Right renal pelvis (tissue), 4 donors: ENCODE measurements at places on chromosomes 13 and 19.

GRCh38 chr19:3276341-3276799 is 51.9 kb downstream of the CELF5 start:
- no peak for DNase-seq

DNA sequence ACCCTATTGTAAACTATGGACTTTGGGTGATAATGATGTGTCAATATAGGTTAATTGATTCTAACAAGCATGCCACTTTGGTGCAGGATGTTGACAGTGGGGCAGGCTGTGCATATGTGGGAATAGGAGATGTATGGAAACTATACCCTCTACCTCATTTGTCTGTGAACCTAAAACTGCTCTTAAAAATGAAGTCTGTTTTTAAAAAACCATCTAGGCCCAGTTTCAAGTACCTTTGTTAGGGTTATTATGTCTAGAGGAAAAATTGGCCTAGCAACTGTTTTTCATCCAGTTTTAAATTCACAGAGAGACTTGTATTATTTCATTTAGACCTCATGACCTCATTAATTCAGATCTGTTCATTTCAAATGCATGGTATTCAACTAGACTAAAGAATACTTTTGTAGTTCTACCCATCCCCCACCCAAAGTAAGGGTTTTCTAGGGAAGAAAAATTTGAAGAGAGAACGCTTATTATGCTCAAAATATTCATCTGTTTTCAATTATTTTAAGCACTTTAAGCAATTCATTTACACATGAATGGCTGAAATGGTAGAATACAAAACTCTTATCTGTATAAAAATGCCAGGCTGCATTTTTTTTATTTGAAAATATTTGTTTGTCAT is 1781.9 kb upstream of the MIR17HG start:
- no peak for DNase-seq

DNA sequence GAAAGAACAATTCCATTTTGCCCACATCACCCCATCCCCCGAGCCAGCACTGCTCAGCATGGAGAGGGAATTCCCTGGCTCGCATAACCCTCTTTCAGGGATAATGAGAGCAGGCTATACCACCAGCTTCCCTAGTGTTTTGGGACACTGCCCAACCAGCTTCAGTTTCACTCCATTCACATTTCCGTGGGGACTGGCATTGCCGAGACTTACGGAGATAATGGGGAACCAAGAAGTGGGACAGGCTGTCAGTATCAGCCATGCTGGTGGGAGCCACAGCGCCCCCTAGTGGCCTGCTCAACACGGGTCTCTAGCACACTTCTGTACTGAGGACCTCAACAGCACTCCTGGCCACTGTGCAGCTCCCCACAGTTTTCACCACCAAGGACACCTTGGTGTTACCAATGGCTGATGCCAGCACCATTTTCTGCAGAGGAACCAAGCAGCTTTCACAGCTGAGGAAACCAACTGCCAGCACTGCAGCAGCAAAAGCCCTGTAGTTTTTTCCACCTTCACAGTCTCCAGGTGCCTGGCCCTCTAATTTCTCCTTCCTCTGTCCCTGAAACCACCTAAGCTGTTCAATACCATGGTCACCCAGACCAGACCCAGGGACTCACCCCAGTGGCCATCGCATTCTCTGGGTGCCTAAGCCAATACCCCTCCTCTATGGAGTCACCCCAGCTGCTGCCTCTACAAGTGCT is 23.7 kb downstream of the SLC6A16 start:
- DNase-seq, result peak; percentile 33

- DNase-seq, result no peak
These were observed 1399.4 kb downstream of the EFNB2 start for GRCh38 chr13:105135852-105136615.

DNA sequence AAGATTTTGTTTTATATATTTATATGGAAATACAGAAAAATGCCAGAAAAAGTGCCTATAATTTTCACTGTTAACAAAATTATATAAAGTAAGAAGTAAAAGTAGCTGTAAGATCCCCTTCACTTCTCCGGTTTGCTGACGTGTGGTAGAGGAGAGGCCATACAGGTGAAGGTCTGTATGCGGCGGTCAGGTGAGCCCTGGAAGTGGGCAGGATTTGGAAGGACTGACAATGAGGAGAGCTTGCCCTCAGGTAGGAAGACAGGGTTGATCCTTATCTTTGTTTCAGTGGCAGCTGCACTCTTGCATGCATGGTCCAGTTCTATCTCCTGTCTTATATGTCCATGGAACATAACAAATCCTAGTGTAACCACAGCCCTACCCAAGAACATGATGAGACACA is 16.9 kb upstream of the TFDP1 start:
- no peak for DNase-seq

DNA sequence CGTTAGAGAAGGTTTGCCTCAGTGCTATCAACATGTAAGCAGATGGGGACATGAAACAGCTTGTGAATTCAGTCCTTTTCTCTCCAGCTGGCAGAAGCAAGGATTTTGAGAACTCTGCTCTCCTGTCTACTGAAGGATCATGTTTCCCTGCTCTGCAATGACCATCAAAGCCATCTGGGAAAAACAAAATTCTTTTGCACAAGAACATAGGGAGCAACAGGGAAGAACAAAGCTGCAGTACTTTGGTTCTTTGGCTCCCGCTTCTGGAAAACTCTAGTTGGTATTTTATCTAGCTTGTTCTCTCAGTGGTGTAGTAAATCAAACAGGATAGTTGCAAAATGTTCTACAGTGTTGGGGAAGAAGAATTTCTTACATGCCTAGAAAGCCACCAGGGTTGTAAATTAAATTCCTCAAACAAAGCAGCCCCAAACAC is 270.4 kb downstream of the ENOX1 start:
- DNase-seq, result peak; percentile 35

- no peak for DNase-seq
These were observed 13.9 kb downstream of the APLP1 start for GRCh38 chr19:35882114-35882832.

- DNase-seq, result no peak
These were observed 2.9 kb upstream of the ARHGAP45 start for GRCh38 chr19:1063909-1064660.

DNA sequence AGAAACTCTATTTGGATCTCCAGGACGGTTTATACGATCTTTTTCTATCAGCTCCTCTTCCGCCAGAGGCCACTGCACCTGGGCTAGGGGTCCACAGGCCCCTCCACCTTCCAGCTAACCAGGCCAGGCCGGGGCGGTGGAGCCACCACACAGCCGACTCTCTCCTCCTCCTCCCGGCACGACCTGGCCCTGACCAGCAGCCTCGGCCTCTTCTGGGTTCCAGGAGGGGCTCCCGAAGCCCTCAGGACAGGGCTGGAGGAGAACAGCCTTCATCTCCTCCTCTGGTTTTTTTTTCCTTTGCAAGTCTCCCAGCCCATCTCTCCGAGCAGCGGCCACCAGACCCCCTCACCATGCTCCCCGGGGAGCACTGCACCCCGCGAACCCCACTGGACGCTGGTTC is 17.1 kb downstream of the DPF1 start:
- DNase-seq, result no peak

- no peak for DNase-seq
These were observed 12.7 kb upstream of the KIR2DL4 start for GRCh38 chr19:54790711-54791110.

GRCh38 chr19:10260141-10260584 is 8.1 kb downstream of the MRPL4 start:
- DNase-seq, result no peak

GRCh38 chr19:46731584-46731983 is 14.3 kb upstream of the FKRP start:
- no peak for DNase-seq

GRCh38 chr19:41930322-41930722 is 2.1 kb upstream of the ERFL start:
- DNase-seq, result no peak

DNA sequence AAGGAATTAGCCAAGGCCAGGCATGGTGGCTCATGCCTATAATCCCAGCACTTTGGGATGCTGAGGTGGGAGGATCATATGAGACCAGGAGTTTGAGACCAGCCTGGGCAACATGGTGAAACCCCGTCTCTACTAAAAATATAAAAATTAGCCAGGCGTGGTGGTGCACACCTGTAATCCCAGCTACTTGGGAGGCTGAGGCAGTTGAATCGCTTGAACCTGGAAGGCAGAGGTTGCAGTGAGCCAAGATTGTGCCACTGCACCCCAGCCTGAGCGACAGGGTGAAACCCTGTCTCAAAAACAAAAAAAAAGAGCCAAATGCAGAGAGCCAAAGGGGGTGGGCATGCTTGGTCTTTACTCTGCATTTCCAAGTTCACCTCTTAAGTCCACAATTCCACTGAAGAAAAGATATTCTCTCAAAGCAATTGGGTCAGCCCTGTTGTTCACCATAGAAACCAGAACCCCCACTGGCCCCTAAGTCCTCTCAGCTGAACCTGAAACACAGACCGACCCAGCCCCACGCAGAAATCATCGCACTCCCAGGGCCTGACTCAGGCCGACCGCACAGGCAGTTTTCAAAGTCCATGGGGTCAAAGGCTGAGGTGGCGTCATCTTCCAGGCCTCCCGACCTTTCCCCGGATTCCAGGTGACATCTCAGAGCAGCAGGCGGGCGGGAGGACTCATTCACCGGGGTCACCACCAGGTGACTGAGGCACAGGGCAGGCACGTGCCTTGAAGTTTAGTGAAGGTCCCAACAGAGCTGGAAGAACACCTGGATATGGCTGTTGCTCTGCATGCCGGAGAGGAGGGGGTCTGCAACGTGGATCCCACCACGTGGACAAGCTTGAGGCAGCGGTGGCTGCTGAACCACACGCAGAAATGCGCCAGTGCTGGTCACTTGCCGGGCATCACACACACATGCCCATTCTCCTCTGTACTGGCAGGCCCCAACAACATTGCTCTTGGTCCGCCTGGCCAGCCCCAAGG is 33.1 kb downstream of the SLC25A42 start:
- DNase-seq, result no peak

DNA sequence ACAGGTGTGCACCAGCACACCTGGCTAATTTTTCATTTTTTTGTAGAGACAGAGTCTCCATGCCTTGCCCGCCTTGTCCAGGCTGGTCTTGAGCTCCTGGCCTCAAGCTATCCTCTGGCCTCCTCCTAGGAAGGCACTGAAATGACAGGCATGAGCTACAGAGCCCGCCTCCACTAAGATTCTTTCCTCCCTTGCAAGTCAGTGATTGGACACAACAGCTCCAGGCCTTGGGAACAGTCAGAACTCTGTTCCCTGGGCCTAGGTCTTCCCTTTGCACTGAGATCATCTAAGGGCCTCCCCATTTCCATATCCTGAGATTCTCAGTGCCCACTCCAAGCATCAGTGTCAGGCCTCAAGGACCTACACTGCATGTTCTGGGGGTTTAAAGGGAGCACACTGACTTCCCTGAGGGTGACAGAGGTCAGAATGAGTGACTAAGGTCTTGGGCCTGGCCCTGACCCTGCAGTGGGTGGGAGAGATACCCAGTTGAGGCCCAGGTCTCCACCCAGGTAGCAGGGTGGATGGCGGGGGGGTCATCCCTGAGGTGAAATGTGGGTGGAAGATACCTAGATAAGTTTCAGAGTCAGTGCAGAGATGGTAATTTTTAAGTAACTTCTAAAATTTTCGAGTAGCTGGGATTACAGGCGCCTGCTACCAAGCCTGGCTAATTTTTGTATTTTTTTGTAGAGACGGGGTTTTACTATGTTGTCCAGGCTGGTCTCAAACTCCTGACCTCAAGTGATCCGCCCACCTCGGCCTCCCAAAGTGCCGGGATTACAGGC is 17.3 kb upstream of the ERCC1 start:
- DNase-seq, result no peak

DNA sequence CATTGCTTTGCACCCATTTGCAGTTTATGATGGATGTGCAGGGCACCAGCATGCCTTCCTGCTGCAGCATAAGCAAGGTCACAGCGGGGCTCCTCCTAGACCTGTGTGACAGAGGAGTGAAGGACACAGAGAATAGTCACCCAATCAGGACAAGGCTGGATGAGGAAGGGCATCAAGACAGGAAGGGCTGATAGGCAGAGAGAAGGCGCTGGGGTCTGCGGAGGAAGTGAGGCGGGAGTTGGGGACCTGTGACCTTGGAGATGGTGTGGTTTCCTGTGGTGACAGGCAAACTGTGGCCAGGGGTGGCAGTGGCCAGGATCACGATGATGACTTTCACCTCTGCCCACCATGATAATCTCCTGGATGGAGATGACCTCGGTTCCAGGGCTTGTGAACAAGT is 16.4 kb upstream of the KCTD15 start:
- DNase-seq, result no peak

- DNase-seq, result no peak
These were observed 5.8 kb downstream of the AKAP11 start for GRCh38 chr13:42277618-42278276.

DNA sequence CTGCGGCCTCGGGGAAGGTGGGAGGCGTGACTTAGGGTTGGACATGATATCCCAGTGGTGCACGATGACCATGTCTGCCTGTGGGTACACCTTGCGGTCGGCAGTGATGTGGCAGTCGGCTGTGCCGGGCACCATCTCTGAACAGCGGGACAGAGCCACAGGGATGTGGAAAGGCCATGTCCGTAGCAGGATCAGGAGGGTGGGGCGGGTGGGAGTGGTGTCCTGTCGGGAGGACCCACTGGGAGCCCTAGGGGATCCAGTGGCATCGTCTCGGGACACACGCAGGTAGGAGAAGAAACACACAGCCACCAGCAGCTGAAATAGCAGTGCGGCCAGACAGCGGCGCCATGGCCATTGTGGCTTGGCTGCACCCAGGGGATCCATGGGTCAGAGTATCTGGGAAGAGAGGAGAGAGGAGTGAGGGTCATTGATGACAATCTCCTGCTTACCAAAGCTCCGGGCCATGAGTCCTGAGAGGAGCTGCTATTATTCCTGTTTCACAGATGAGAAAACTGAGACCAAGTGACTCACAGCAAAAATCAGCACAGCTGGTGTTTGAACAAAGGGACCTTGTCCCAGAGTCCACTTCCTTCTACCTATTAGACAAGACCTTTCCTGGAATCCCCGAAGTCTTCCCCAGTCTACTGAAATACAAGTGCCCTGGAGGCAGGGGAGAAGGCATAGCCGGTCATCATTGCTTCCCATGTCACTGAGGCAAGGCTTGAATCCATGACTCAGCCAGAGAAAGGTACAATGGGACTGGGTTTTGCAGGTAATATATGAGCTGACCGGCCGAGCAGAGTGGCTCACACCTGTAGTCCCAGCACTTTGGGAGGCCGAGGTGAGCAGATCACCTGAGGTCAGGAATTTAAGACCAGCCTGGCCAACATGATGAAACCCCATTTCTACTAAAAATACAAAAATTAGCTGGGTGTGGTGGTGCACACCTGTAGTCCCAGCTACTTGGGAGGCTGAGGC is 5.2 kb upstream of the FUT6 start:
- DNase-seq, result no peak

DNA sequence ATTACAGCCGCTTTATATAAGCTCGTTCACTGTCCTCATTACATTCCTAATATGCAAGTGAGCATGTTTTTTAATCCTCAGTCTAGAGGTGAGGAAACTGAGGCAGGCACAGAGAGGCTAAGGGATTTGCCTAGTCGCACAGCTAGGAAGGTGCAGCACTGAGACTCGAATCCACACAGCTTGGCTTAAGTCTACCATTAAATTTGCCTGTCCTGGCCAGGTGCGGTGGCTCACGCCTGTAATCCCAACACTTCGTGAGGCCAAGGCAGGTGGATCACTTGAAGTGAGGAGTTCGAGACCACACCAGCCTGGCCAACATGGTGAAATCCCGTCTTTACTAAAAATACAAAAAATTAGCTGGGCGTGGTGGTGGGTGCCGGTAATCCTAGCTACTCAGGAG is 8.0 kb downstream of the RPS16 start:
- no peak for DNase-seq

- no peak for DNase-seq
These were observed 26.2 kb downstream of the ELF1 start for GRCh38 chr13:40992678-40993518.

GRCh38 chr19:3398114-3398899 is 31.9 kb downstream of the NFIC start:
- DNase-seq, result peak; percentile 13
